Panc1 (cell line): ENCODE measurements at places on chromosomes 3 and 15. TPM values are rescaled to one million over a fixed set of nuclear protein-coding genes. Genes with fewer than 3 reads are reported as not detected.

- no peak for DNase-seq
Measured at GRCh38 chr3:65356331-65357248, 668.8 kb upstream of the ADAMTS9 start.

Gene COX5A
- 353 TPM for total RNA-seq

- DNase-seq, result no peak
Measured at GRCh38 chr3:71863563-71864190, 78.7 kb upstream of the PROK2 start.

Gene PEAK1
- 58.7 TPM for total RNA-seq

Gene CELSR3
- total RNA-seq, result 7.7 TPM

DNA sequence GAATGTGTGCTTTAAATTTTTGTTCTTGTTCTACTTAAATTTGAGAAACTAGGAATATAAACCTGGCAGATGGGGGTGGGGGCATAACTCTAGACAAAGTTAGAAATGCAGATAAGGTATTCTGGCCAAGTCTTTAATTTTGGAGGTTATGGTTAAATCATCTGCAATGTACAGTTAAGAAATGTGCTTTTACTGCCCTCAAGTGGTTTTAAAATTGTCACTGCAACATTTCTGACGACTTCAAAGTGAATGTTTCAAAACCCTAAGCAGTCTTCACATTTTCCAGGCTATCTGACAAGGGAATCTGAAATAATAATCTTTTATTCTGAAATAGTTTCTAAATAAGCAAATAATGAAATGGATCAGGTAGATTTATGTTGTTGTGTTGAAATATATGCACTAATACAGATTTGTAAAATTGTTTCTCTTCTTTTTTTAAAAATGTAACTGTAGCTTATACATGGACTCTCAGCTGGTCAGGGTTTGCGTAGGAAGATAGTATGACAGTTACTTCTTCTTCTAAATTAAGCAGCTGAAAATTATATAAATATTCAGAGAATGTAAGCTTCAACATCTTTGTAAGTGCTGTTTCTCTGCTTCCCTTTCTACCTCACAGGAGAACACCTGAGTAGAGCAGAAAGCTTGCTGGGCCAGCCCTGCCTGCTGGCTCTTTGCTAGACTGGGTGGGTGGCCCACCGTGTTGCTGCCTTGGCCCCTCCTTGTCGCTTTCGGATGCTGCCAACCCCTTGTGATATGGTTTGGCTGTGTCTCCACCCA lies 45.0 kb downstream of the SUCNR1 start:
- DNase-seq, result peak; percentile 56

Gene TFRC
- total RNA-seq, result 604 TPM

DNA sequence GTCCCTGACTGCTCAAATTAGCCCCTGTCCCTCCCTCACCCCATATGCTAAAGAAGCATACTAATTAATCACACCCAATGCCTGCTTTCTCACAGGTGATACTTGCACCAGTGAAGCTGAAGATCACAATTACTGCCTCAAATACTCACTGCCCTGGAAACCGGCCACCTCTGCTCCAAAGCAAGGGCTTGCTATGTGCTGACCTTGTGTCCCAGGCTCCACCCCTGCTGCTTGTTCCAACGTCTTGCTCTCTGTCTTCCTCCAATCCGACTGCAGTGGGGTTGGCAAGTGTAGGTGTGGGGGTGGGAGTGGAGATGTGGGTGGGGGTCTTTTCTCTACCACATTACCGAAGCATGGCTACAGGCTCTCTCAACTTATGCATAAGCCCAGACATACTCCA lies 55.7 kb upstream of the PSMD6 start:
- no peak for DNase-seq

- no peak for DNase-seq
Measured at GRCh38 chr3:95798628-95799027, 1015.8 kb upstream of the EPHA6 start.

GRCh38 chr15:69132977-69133861 lies 27.2 kb upstream of the GLCE start:
- no peak for DNase-seq

Gene DNASE1L3
- total RNA-seq, result not detected

Gene SH2D7
- total RNA-seq, result not detected

Gene TMPRSS7
- total RNA-seq, result not detected

GRCh38 chr3:57688291-57688690 lies 4.6 kb downstream of the DENND6A start:
- DNase-seq, result no peak

- DNase-seq, result no peak
Measured at GRCh38 chr3:136105044-136105443, 91.1 kb downstream of the MSL2 start.

Gene ACTC1
- not detected for total RNA-seq

GRCh38 chr3:42735019-42735418 lies 32.4 kb upstream of the HHATL start:
- DNase-seq, result no peak

DNA sequence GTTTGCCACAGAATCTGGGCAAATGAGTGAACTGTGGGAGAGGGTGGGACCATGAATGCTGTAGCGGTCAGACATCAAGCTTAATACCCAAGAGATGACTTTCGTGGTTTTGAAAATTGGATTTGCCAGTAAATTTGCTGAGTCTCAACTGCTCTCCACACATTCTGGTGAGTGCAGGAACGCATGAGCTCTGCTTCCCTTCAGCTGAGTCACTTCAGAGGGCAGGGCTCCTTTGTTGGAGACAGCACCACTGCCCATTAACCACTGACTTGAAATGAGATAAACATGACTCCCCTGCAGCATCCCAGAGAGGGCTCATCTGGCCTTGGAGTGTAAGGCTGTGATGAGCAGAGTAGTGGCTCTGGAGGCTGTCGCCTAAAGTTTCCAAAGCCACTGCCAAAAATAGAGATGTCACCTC lies 22.6 kb downstream of the RARRES1 start:
- no peak for DNase-seq

DNA sequence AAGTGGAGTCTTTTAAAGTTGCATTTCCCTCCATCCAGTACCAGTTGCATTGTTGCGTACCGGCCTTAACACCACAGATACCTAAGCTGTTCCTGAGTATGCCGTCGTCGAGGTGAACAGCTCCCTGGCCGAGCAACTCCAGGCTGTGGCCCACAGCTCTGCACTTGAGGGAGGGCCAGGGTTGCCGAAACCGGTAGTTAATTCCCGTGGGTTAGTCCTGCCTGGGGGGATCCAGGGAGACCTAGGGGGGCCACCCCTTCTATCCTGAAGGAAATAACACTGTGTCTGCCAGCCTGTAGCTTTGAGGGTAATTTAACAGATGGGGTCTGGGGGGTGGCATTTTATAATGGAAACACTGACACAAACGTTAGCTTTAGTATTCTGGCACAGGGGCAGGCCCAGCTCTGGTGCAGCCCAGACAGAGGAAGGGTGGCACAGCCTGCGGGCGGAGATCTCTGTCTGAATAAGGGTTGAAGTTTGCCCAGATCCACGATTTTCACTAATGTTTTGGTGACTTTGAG lies 60.8 kb downstream of the RGMA start:
- DNase-seq, result no peak

DNA sequence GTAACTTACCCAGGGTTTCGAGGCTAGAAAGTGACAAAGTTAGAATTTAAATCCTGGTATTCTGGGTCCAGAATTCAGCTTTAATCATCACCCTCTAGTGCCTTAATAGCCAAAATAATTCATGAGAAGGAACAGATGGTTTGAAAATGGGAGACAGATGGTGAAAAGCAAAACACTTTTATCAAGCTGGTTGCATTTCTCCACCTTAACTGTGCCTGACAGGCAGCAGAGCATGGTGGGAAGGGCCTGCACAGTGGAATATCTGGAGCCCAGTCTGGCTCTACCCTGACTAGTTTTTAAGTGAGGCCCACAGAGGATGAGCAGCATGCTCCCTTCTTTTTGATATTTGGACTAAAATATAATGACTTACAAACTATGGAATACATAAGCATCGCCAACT lies 35.6 kb upstream of the RASGRP1 start:
- no peak for DNase-seq

Gene CHRNA3
- 0.31 TPM for total RNA-seq

GRCh38 chr15:79960502-79961212 lies 10.3 kb downstream of the BCL2A1 start:
- DNase-seq, result no peak

GRCh38 chr3:169250000-169250399 lies 413.5 kb downstream of the MECOM start:
- DNase-seq, result no peak

Gene MYRIP
- 0.59 TPM for total RNA-seq

Gene PLSCR5
- total RNA-seq, result not detected

DNA sequence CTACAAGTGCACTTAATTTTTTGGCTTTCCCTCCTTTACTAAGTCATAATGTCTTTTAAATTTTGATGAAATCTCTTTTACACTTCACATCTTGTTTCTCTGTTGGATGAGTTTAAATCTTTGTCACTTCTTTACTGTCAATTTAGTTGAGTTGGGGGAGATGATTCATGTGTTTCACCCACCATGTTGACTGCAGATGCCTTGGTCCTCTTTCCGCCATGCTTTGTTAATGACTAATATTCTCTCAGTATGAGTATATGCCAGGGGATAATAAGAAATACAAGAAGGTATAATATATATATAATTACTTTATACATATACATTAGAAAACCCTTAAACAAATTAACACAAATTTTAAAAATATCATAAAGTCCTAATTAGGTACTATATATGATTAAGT lies 149.7 kb upstream of the SPRED1 start:
- no peak for DNase-seq

Gene CYP8B1
- 0.08 TPM for total RNA-seq

DNA sequence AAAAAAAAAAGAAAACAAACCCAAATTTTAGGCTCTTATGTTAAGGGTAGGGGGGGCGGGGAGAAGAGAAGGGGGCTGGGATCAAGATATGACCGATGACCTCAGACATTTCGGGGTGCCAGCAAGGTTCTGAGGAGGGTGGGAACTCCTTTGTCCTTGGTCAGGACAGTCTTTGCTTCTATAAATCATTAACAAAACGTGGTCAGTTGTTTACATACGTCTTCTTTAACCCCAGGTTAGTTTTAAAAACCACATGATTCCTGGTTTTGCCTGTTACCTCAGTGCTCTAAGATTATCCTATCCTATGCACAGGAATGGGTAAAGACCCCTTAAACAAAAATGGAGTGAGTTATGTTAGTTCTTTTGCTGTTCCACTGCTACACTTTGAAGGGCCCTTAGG lies 285.5 kb downstream of the GABRG3 start:
- no peak for DNase-seq

DNA sequence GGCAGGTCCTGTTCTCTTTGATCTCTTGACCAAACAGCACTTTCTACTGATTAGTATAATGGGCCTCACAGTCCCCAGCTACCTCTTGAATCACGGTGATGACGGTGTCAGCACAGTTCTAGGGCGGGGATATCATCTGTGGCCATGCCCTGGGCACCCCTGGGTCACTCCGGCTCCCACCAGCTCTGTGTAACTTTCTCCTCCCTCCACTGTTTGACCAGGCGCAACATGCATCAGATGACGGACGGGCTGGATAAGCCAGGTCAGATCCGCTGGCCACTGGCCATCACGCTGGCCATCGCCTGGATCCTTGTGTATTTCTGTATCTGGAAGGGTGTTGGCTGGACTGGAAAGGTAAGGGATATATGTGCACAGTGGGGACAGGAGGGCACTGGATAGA lies 29.6 kb downstream of the SLC6A1 start:
- DNase-seq, result no peak

GRCh38 chr3:14512281-14512941 lies 27.7 kb downstream of the GRIP2 start:
- no peak for DNase-seq

- DNase-seq, result no peak
Measured at GRCh38 chr15:96360581-96361308, 30.2 kb downstream of the NR2F2 start.

Gene TEX9
- 4.1 TPM for total RNA-seq
